ENCODE measurements at places on chromosomes 7 and 10. TPM values are rescaled to one million over a fixed set of nuclear protein-coding genes. Genes with fewer than 3 reads are reported as not detected.

The TFEC gene
- not detected for total RNA-seq

The UTF1 gene
- not detected for total RNA-seq

The EPDR1 gene
- 27.7 TPM for total RNA-seq

The GOLGA7B gene
- not detected for total RNA-seq

The RABGEF1 gene
- total RNA-seq = 21.5 TPM

The NEBL gene
- total RNA-seq = 3.2 TPM

The KIAA1549 gene
- 1.3 TPM for total RNA-seq

The LIPJ gene
- total RNA-seq = not detected

The CFTR gene
- not detected for total RNA-seq

The SPDYE5 gene
- total RNA-seq = not detected

The AKR1C8 gene
- total RNA-seq = not detected

The TUBB8 gene
- not detected for total RNA-seq

The DNA2 gene
- total RNA-seq = 7.1 TPM

The NOLC1 gene
- 51.5 TPM for total RNA-seq

All from cardiac atrium fibroblast (primary cell).